Activated CD4-positive, alpha-beta T cell treated with anti-CD3 and anti-CD28 coated beads, Interleukin-2, amount 50 U/mL, for 1 hour (primary cell): ENCODE measurements at places on chromosomes 3 and 15.
A peak's percentile ranks its signal among the peaks of the same experiment; 100 is the strongest.

- no peak for DNase-seq
These were observed 94.9 kb upstream of the ATP2B2 start for GRCh38 chr3:10600296-10600714.

GRCh38 chr15:71323082-71323481 is 207.8 kb downstream of the THSD4 start:
- no peak for DNase-seq

DNA sequence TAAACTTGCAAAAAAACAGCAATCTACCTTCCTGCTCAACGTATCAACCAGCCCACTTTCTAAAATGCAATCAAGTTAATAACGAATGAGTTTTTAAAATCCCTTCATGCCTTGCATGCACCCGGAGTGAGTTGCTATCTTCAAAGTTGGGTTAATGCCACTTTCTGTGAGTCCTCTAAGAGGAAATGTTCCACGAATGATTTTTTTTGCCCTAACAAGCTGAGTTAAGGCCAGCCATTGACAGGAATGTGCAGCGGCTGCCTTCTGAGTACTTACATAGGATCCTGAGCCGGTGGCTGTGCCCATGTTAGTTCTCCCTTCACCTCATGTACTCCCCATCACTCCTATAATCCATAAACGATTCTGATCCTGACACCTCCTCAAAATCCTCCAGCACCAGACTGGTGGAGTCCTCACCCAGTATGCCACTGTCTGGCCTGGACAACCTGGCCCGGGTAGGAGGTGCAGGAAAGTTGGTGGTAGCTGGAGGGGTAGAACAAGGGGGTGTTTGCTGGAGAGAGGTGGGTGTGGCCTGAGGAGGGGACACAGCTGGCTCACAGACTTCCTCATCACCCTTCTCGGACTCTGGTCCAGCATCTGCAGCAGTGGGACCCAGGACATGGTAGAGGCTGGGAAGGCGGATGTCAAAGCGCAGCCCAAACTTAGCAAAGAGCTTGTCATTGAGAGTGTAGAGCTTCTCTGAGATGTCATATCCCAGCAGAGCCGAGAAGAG is 12.4 kb downstream of the POPDC2 start:
- no peak for DNase-seq

DNA sequence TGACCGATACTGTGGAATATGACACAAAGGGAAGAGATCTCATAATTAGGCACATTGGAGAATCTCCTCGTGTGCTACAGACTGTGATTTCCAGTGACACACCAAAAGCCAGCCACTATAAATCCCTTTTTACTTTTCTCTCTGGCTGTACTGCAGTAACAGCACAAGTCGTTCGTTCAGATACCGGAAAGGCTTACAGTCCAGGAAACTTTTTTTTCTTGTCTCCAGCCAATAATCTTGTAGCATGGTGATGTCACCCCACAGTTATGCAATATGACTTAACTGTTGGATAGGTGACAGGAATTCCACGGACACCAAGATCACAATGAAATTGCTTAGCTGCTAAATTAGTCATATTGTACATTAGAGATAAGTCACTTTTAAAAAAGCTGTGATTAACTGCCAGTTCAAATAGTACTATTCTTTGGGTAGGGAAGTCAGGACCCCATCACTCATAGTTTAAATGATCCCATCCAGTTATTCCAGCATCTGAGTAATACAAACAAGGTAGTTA is 36.3 kb upstream of the TSC22D2 start:
- no peak for DNase-seq

- no peak for DNase-seq
These were observed 47.0 kb downstream of the ZBTB20 start for GRCh38 chr3:115099986-115100571.

DNA sequence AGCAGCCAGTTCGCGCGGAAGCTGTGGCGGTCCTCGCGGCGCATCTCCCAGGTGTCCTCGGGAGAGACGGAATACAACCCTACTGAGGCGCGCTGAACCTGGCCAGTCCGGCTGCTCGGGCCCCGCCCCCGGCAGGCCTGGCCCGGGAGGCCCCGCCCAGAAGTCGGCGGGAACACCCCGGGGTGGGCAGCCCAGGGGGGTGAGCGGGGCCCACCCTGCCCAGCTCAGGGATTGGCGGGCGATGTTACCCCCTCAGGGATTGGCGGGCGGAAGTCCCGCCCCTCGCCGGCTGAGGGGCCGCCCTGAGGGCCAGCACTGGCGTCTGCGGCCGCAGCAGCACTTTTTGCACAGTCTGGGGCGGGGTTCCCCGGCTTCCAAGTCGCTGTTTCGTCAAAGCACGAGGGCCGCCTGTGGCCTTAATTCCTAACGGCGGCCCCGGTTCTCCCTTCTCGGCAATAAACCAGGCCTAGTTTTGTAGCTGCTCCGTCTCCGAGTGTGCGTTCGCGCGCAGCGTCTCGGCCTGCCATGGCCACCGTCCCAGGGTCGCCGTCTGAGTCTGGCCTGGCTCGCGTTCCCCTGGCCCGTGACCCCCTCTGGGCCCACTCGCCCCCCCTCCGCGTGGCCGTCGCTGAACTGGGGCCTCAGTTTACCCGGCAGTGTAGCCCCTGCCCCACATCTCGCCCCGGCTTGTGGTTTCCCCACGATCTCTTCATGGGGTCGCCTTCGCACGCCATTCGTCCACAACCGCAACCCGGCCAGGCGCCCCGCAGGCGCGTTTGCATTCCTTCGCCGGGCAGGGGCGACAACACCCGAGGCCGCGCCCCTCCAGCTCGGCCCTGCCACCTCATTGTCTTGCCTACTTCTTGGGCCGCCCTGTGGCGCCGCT is 30.0 kb downstream of the NBEAL2 start:
- DNase-seq = peak; percentile 54

GRCh38 chr3:113136071-113136470 is 75.3 kb upstream of the BOC start:
- DNase-seq = no peak

GRCh38 chr15:88467935-88468528 is 524 bp downstream of the MRPS11 start:
- DNase-seq = peak; percentile 2

DNA sequence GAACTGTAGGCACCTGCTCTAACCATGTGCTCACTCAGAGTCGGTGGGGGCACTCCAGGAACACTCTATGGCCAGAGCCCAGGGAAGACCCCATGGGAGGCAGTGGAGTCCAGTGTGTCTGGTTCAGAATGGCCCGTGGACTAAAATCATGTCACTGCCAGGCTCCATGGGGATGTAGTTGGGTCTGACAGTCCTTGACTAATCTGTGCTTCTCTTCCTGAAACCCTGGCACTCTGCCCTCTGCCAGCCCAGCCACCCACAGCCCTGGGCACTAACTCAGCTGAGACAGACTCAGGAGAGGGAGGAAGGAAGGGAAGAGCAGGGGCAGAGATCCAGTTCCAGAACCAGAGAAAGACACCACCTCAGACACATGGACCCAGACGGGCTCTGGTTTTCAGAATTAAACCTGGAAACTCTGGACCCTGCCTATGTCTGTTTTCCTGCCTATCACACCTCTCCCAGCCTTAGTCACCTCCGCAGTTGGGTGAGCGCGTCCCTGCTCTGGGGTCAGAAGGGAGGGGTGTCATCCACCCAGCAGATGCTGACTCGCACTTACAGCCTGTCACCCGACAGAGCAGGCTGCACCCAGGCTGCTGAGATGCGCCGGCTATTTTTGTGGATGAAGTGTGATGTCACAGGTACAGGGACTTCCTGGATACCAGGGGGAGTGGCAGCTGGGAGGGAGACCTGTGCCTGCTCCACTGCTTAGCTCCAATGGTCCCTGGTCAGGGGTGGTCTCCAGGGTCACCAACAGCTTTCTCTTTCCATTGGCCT is 56.8 kb upstream of the INSYN1 start:
- DNase-seq = no peak

DNA sequence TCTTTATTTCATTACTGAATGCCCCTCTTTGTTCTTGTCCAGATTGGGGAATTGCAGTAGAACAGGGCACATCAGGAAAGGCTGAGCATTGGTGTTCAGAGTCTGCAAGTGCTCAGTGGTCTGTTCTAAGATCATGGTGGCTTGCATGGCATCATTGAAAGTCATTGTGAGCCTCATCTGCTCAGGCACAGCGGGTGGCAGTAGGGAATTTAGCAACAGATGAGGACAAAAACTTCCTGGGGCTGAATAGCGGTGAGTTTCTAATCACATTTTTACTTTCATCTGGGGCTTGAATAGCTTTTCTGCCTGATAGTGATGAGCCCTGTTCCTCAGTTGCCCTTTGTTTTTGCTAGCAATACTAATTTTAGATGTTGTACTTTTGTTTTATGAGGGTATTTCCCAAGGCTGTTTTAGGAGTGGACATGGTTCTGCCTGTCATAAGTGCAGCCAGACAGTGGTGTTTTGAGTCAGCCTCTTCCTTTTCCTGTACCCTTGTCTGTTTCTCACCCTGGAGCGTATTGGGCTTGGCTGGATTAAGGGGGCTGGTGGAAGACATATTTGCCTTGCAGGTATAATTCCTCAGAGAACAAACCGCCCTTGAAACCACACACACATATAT is 127.2 kb upstream of the IL12A start:
- DNase-seq = no peak

DNA sequence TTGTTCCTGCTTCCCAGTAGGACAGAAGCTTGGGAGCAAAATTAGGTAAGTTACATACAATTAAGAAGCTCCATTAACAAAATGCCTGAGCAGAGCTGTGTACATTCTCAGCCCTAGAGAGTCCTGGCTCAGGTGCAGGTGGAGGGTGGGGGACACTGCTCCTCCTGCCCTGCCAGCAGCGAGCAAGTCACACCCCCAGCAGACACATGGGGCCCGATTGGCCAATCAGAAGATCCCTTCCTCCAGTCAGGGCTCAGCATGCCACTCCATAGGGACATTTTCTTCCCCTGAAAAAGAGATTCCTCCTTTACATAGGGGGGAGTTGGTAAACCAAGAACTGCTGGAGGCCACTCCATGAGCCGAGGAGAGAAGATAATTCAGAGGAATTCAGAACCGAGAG is 62.1 kb downstream of the PLXNA1 start:
- DNase-seq = no peak

DNA sequence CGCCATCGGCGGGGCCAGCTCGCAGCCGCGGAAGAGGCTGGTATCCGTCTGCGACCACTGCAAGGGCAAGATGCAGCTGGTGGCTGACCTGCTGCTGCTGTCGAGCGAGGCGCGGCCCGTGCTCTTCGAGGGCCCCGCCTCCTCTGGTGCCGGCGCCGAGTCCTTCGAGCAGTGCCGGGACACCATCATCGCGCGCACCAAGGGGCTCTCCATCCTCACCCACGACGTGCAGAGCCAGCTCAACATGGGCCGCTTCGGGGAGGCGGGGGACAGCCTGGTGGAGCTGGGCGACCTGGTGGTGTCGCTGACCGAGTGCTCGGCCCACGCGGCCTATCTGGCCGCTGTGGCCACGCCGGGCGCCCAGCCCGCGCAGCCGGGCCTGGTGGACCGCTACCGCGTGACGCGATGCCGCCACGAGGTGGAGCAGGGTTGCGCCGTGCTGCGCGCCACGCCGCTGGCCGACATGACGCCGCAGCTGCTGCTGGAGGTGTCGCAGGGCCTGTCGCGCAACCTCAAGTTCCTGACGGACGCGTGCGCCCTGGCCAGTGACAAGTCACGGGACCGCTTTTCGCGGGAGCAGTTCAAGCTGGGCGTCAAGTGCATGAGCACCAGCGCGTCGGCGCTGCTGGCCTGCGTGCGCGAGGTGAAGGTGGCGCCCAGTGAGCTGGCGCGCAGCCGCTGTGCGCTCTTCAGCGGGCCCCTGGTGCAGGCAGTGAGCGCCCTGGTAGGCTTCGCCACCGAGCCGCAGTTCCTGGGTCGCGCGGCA is 1.8 kb downstream of the TLNRD1 start:
- no peak for DNase-seq

DNA sequence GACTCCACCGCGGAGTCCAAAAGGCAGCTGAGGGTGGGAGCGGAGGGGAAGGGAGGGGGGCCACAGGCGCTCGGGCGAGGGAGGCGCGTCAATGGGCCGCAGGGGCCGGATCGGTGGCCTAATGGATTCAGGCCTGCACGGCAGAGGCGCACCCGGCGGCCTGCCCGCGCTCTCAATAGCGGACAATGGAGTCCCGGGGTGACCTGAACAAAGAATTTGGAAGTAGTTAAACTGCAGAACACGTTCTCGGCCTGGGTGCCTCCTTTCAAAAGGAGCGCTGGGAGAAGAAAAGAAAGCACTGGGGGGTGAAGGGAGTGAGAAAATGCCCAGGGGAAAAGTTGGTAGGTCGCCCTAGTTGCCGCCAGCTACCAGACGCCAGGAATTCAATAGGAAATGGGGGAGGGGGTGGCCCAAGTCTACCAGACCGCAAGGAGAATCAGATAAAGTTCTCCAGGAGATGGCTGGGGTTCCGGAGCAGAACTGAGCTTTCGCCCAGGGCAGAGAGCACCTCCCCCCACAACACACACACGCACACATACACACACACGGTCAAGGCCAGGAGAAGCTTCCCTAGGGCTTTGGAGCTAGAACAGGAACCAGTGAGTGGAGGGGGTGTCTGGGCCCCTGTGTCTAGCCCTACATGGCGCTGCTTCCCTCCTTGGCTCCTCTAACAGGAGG is 25.8 kb upstream of the POLG start:
- no peak for DNase-seq

GRCh38 chr15:87722941-87723691 is 533.4 kb downstream of the NTRK3 start:
- DNase-seq = no peak

GRCh38 chr15:75620841-75621391 is 4.6 kb downstream of the SNUPN start:
- DNase-seq = no peak

DNA sequence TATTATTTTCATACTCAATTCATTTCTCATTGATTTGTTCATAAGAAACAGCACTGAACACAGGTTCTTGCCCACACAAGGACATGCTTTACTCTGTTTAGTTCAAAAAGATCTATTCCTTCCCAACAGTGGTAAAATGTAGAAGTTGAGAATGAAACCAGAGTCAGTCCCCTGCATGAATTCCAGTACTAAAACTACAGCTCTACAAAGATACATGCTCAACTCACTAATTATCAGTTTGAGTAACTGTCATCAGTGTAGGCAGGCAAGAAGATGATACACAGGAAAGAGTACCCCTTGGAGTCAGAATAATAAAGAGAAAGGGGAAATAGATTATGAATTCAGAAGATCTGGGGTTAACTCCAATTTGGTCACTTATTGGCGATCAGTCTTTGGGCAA is 43.2 kb downstream of the NR2E3 start:
- DNase-seq = no peak

DNA sequence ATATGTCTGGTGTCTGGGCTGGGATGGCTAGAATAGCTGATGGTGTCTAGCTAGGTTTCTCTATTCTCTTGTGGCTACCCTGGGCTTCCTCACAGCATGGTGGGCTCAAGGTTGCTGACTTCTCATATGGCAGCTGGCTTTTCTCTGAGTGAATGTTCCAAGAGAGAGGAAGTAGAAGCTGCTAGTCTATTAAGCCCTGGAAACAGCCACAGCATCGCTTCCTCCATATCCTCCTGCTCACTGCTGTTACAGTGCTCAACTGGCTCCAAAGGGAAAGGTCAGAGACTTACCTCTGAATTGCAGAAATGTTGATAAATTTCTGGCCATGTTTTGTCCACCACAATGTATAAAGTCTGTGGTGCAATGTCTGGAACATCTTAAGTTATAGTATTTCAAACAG is 299.9 kb upstream of the ADAMTS9 start:
- no peak for DNase-seq

- no peak for DNase-seq
These were observed 252.7 kb downstream of the SLC9A9 start for GRCh38 chr3:143595456-143596077.
